HS-27A (cell line): ENCODE measurements at places on chromosomes 2 and 18.
A peak's percentile ranks its signal among the peaks of the same experiment; 100 is the strongest.

DNA sequence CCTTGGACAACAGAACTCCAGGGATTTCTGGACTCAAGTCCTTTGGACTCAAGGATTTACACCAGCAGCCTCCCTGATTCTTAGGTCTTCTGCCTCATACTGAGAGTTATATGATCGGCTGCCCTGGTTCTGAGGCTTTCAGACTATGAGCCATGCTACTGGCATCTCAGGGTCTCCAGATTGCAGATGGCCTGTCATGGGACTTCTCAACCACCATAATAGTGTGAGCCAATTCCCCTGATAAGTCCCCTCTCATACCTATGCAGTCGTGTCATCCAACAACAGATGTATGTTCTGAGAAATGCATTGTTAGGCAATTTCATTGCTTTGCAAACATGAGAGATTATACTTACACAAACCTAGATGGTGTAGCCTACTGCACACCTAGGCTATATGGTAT is 61.4 kb upstream of the MSTN start:
- DNase-seq: peak; percentile 34

DNA sequence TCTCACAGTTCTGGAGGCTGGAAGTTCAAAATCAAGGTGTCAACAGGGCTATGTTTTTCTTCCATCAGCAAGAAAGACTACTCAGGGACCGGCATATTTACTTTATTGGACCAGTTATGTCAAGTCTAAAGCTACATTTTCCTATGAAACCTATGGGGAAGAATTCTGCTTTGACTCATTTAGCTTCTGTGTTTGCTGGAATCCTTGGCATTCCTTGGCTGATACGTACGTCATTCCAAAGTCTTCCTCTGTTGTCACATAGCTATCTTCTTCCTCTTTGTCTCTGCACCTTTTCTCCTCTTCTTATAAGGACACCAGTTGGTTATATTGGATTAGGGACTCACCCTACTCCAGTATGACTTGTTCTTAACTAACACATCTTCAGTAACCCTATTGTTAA is 137.4 kb upstream of the FBXO11 start:
- peak; percentile 9 for DNase-seq

GRCh38 chr2:70647873-70648481 is 94.4 kb upstream of the TGFA start:
- no peak for DNase-seq

GRCh38 chr2:172172513-172173173 is 69.9 kb upstream of the DLX2 start:
- no peak for DNase-seq

DNA sequence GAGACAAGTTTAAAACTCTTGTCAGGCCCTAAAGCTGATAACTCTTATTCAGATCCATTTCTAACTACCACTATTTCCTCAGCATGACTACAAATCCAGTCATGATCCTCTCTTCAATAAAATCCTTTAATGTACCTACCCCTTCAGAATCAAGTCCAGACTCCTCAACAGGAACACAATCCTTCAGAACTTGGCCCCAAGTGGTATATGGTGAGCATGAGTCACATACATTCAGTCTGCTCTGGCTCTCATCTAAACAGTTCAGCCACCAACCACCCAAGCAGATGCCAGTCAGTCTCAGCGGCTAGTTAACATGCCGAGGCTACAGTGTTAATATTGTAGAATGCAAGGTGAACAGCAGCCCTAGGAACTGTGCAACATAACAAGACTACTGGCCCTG is 9.7 kb downstream of the LMAN2L start:
- DNase-seq: no peak

- no peak for DNase-seq
Measured at GRCh38 chr2:204779771-204780170, 234.5 kb downstream of the PARD3B start.

- DNase-seq: peak; percentile 41
Measured at GRCh38 chr2:46298522-46299353, 1.5 kb downstream of the EPAS1 start.

DNA sequence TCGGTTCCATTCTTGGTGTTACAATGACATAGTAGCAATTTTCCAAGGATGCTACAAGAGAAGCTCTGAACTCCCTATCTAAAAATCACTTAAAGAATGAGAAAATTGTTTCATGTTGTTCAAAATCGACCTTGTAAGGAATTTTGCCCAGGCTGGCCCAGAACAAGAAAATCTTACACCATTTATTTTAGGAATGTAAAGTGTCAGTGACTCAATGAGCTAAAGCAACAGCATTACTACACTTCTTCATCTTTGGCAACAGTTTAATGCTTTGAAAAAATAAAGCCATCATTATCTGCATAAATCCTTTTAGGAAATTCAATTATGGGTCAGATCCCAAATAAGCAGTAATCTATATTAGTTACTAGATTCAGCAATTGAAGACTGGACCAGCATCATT is 38.6 kb downstream of the SLC25A12 start:
- no peak for DNase-seq

DNA sequence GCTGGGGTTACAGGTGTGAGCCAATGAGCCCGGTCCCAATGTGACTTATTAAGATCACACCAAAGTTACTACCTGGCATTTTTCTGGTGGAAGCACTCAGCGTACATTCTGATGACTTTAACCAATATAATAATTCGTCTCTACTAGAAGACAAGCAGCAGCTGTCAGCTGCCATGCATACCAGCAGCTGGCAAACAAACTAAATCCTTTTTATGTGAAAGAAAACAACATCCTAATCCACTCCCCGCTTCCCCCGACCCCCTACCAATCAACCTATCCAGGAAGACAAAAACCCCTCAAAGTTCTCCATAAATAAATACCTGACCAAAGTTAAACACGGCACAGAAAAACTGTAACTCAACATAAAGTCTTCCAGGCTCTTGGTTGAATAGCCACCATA is 42.1 kb downstream of the GPR155 start:
- no peak for DNase-seq

GRCh38 chr2:161312996-161313395 is 4.8 kb downstream of the PSMD14 start:
- no peak for DNase-seq

DNA sequence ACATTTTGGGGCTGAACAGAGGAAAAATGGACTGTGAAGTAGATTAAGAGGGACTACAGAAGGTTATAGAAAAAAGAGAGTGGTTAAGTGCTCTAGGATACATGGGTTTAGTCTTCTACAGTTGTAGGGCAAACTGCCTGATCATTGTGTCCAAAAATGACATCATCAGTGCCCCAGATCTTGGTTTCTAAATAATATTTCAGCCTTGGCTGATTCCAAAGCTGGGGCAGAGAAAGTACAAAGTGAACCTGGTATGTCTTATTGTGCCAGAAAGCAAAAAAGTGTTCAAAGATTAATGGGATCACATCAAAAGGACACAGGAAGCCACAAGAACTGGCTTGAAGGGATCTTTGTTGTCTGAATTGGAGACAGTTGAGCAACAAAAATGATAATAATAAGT is 97.1 kb upstream of the ZNF521 start:
- no peak for DNase-seq

GRCh38 chr2:224029876-224030275 is 9.2 kb downstream of the SERPINE2 start:
- DNase-seq: no peak

DNA sequence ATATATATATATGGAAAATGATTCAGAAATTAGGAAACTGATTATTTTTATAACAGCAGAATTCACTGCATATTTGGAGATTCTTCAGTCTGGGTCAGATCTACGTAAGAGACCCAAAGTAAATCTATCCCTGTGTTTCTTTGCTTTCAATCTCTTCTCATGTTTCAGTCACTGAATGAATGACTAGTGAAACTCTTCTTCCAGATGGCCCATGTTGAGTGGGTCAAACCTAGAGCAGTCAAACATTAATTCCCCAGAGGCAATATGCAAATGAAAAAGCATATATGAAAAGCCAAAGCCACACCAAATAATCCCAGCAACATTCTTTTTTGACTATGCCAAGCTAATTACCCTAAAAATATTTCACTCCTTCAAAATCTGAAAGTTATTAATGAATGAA is 317.3 kb downstream of the RBM43 start:
- no peak for DNase-seq

GRCh38 chr2:135965756-135966155 is 19.7 kb downstream of the DARS1 start:
- no peak for DNase-seq

- no peak for DNase-seq
Measured at GRCh38 chr2:78870343-78870967, 155.0 kb upstream of the REG3G start.

GRCh38 chr2:219684721-219685689 is 57.6 kb downstream of the SLC4A3 start:
- no peak for DNase-seq

GRCh38 chr2:111662039-111662770 is 221.8 kb downstream of the ANAPC1 start:
- peak; percentile 43 for DNase-seq

DNA sequence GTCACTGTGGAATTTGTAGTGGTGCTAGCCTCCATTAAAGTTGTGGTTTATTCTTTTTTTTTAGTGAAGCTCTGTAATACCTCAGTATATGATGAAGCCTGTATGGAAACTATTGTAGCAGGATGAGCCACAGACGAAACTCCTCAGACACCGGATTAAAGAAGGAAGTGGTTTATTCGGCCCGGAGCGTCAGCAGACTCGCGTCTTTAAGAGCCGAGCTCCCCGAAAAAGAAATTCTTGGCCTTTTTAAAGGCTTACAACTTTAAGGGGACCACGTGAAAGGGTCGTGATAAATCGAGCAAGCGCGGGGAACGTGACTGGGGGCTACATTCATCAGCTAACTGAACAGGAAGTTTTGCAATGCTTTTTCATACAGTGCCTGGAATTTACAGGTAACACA is 8.1 kb upstream of the CCL20 start:
- DNase-seq: no peak
